NCI-H82 (cell line): ENCODE measurements at places on chromosomes 5 and 9.

DNA sequence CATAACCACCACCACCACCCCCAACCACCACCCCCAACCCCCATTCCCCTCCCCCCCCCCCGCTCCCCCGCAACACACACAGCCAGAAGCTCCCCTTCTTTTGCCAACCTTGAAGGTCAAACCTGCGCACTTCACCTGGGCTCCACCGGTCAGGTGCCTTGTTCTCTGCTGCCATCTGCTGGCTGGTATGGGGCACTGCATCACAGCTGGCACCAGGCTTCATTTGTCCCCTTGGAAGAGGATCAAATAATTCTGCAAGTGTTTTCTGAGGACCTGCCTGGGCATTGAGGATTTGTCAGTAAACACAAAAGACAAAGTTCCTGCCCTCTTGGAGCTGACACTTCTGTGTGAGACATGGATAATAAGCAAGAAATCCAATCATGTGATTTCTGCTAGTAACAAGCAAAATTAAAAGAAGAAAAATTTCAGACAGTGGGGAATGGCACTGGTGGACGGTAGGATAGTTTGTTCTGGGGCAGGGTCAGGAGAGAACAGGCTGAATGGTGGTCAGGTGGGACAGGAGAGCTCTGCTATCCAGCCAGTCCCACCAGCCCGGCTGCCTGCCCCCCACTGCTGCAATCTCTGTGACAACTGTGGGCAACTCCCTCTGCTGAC, 55.6 kb upstream of the LMX1B start:
- DNase-seq = peak; percentile 70

- DNase-seq = peak; percentile 9
These were observed 89.3 kb upstream of the TNC start for GRCh38 chr9:115207003-115207836.

GRCh38 chr5:32222723-32223470, 48.8 kb upstream of the GOLPH3 start:
- no peak for DNase-seq

DNA sequence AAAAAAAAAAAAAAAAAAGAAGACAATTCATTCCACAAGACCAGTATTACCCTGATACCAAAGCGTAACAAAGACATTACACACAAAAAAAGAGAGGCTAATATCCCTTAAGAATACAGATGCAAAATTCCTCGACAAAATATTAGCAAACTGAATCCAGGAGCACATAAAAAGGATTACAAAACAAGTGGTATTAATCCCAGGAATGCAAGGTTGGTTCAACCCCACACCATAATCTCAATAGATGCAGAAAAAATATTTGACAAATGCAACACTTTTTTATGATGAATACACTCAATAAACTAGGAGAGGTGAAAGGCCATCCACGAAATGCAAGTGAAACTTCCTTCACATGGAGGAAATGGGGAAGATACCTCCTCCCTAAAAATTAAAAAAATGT, 80.1 kb upstream of the TLR4 start:
- DNase-seq = no peak

DNA sequence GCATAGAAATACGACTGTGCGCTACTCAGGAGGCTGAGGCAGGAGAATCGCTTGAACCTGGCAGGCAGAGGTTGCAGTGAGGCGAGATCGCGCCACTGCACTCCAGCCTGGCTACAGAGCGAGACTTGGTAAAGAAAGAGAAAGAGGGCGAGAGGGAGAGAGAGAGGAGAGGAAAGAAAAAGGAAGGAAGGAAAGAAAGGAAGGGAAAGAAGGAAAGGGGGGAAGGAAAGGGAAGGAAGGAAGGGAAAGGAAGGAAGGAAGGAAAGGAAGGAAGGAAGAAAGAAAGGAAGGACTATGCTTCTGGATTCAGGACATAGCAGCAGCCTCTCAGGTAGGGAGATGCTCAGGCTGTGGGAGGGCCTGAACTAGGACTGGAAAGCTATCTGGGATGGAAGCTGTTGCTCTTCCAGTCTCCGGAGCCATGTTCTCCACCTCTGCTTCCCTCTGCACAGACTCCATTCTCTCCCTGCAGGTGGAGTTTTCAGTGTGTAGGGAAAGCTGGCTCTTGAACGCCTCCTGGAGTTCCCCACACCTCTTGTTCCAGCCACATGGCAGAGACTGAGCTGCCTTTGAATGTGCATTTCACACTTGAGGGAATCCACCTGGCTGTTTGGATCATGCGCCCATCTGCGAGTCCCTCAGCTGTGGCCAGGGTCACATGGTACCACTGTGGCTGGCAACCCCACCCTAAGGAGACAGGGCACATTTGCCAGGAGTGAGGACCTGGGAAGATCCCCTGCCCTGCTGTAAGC, 9.1 kb downstream of the SWI5 start:
- no peak for DNase-seq

GRCh38 chr5:134247428-134248224, 21.8 kb upstream of the PPP2CA start:
- DNase-seq = peak; percentile 40

DNA sequence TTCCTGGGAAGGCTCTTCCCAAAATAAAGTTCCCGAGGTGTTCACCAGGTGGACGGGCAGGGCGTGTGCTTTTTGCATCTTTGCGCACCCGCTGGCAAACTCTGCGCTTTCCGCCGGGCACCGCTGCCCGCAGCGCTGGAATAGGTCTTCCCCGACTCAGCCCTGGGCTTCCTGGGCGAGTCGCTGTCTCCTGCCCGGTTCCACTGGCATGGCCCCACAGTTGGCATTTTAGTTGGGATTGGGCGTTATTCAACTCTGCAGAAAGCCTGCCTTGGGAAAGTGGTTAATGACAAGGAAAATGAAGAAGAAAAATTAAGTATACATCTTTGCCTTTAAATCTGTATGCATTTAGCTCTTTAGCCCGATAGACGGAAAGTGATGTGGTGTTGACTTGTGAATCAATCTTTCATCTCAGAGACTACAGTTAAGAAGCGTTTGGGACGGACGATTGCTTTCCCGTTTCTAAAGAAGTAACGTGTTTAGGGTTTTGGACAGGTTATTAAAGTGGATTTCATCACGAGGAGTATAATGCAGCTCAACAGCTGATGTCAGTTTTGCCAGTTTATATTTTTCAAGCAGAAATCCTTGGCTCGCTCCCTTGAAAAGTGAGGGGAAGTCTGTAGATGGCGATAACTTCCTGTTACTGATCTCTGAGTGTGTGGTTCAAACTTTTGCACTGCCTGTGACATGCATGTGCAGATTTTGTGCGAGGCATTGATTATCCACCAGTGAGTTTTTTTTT, 946 bp downstream of the ADCY2 start:
- DNase-seq = no peak

GRCh38 chr5:35223787-35224395, 6.4 kb downstream of the PRLR start:
- no peak for DNase-seq

DNA sequence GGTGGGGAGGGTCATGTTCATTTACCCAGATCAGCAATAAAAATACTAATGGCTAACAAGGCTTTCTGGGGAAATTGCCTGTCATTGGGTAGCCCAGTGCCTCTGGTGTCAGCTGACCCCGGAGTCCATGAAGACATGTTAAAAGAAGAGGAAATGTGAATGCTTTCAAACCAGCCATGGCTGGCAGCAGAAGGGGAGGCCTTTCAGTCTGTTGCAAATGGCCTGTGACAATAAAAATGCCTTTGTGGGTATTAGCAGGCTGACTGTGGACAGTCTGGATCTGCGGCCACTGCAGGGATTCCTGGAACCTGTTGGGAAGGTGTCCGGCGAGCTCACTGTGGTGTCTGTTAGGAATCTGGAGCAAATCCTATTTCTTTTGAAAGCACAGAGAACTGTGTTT, 7.5 kb downstream of the ABL1 start:
- DNase-seq = no peak

DNA sequence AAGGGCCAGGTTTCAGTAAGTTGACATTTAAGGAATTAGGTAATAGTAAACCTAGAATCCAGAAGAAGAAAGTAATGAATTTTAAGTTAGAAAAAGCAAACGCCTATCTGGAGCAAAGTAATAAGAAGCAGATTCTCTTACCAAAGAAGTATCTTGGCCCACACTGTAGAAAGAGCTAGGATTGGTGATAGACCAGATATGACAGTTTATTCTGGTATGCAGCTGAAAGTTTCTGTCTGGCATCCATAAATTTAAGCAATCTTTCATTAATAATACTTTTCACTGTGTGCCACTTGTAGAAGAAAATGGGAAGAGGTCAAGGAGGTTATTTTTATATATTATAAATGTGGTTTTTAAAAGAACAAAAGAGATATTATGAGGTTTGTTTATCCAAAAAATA, 3.0 kb downstream of the RECK start:
- no peak for DNase-seq

DNA sequence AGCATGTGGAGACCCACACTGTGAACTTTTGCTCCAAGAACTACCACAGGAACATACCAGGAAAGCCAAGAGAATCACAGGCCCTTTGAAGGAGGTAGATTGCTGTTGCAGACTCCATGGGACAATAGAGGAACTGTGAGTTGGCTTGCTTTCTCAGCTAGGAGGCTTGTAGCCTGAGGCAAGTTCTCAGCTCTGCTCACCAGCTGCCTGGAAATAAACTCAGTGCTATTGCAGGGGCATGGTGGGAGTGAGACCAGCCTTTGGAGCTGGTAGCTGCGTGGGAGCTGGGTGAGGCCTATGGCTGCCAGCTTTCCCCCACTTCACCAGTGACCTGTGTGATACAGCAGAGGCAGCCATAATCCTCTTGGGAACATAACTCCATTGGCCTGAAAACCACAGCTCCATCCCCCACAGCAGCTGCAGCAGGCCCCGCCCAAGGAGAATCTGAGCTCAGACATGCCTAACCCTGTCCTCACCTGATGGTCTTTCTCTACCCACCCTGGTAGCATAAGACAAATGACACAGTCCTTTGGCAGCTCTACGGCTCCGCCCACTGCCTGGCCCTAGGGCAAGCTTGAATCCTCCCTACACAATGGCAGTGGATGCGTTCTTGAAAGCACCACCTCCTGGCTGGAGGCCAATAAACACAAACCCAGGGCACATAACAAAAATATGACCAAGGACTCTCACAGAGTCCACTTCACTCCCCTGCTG, 389.5 kb downstream of the KIF4B start:
- DNase-seq = peak; percentile 47

DNA sequence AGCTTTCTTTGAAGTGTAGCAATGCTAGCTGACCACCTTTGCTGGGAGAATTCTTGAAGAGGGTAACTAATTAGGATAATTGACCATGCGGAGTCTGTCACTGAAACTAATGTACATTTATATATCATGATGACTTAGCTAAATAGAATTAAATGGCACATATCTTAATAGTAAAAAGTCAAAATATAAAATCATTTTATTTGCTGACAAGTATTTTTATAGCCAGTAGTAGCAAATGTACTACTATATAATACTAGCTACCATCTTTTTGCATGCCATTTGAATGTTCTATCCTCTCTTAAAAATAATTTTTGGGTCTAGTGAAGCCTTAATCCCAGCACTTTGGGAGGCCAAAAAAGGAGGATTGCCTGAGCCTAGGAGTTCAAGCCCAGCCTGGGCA, 605.8 kb upstream of the COX7C start:
- no peak for DNase-seq

GRCh38 chr5:168443533-168443932, 42.7 kb upstream of the RARS1 start:
- no peak for DNase-seq

DNA sequence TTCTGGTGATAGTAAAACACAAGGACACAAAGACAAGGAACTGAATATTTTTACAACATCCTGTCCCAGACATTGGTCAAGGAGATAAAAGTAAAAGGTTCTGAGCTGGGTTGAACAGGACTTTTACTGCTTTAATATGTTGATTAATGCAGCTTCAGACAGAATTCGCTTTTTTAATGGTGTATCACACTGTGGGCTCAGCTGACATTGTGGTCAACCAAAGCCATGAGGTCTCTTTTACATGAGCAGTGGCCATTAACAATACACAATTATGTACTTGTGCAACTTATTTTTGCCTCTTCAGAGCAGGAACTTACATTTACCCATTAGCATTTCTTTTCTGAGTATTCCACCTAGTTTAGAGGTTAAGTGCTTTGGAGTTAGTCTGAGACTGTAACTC, 22.8 kb upstream of the ERBIN start:
- DNase-seq = no peak

GRCh38 chr5:61534481-61535267, 202.6 kb downstream of the ZSWIM6 start:
- no peak for DNase-seq

GRCh38 chr9:94984891-94985476, 258.5 kb downstream of the AOPEP start:
- DNase-seq = no peak

- no peak for DNase-seq
These were observed 125.8 kb downstream of the PDE4D start for GRCh38 chr5:59767681-59768151.

GRCh38 chr9:125579030-125579932, 127.7 kb downstream of the MAPKAP1 start:
- no peak for DNase-seq

DNA sequence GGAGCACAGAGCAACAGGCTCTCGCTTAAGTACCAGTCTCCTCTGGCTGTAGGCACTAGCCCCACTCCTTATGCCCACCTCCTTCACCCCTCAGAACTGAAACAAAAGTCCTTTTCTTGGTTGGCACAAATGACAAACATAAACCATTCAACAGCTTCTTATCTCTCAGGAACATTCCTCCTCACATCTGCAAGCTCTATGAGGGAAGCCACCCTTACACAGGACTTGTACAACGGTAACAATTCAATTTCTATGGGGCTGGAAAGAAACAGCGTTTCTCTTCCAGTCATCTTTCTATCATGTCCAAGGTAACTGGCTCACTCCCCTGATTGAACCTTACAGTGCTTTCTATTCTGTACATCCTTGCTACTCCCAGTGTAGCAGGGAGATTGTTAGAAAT, 74.1 kb downstream of the CSF2 start:
- DNase-seq = no peak

DNA sequence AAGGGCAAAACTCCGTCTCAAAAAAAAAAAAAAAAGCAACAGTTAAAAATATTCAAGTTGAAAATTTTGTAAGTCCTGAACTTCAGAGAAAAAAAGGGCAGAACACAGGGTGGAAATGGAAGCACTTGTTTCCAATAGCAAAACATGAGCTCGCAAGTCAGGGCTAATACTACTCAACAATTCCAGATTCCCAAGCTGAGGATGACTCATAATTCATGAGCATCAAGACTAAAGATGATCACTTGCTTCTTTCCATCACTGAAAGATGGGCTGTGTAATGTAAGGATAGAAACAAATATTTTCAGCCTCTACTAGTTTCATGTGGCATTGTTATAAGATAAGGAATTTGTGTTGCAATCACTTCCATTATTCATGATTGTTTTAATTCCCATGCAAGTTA, 33.5 kb upstream of the FST start:
- DNase-seq = no peak
